ENCODE measurements at places on chromosomes 6 and 20. TPM values are rescaled to one million over a fixed set of nuclear protein-coding genes. Genes with fewer than 3 reads are reported as not detected.

Gene DYNLT2
- total RNA-seq = 2.3 TPM

Gene SEL1L2
- total RNA-seq = 1.00 TPM

Gene ALDH5A1
- 0.05 TPM for total RNA-seq

DNA sequence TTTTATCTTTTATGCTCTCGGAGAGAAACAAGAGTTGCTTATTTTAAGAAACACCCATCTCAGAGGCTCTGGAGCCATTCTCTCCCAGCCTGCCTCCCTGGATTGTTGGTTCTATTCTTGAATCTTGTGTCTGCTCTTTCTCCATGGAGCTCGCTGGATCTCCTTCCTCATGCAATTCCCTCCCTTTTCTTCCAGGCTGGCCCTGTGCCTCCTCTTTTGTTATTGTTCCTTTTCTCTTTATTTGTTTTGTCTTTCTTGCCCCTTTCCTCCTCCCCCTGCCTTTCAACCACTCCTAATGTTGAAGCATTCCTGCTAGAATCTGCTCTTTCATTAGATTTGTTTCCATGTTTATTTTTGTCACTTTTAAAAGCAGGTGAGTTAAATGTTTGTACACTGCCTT lies 76.5 kb downstream of the STMND1 start:
- peak; percentile 18 for ATAC-seq

- no peak for ATAC-seq
These were observed 563.8 kb downstream of the COL12A1 start for GRCh38 chr6:74642101-74642500.

GRCh38 chr6:30885999-30886896 lies 1.9 kb downstream of the DDR1 start:
- ATAC-seq = peak; percentile 65

GRCh38 chr20:63106765-63107448 lies 100.1 kb upstream of the BHLHE23 start:
- no peak for ATAC-seq

- ATAC-seq = no peak
These were observed 38.3 kb downstream of the PSMG4 start for GRCh38 chr6:3297006-3297405.

DNA sequence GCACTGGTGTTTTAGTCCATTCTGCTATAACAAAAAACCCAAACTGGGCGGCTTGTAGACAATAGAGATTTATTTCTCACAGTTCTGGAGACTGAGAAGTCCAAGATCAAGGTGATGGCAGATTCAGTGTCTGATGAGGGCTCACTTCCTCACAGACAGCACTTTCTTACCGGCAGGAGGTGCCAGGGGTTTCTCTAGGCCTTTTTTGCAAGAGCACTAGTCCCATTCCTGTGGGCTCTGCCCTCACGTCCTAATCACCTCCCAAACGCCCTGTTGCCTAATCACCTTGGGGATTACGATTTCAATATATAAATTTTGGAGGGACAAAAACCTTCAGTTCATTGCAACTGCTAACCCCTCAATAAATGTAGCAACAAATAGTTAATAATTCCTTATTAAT lies 140.0 kb upstream of the SGK1 start:
- no peak for ATAC-seq

- no peak for ATAC-seq
These were observed 127.5 kb upstream of the SMLR1 start for GRCh38 chr6:130699742-130700141.

DNA sequence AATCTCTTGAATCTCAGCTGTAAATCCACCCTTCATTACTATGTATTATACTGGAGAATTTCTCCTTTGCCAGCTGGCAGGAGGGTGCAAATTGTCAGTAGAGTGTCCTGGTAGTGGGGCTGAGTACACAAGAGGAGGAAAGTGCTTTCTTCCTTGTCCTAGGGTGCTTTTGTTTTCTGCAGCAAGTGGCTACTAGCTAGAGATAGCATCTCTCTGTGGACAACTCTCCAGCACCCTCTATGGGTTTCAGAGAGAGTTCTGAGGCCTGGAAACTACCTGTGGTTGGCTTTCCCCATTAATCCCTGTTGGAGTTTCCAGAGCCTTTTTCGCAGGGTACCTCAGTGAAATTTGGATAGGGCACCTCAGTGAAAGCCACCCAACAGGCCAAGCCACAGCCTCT lies 422.5 kb upstream of the RGS17 start:
- ATAC-seq = no peak

DNA sequence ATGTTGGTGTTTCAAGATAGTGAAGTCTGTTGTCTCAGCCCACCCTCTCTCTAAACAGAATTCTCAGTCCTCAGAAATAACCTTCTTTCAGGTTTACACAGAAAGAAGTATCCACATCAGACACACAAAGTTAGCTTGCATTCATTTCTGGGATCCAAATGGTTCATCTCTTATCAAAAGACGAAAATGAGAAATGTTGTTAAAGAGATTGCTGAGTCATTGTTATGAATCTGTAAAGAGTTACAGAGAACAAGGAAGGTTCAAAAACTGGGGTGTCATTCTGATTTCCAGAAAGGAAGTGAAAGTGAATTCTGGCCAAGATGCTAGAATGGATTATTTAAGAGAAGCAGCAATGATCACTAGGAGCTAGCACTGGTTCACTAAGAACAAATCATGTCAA lies 90.5 kb upstream of the ATXN1 start:
- no peak for ATAC-seq

- ATAC-seq = no peak
These were observed 3.1 kb downstream of the PPP1R18 start for GRCh38 chr6:30683183-30683979.

GRCh38 chr6:26243752-26244151 lies 121.2 kb upstream of the BTN3A2 start:
- no peak for ATAC-seq

- no peak for ATAC-seq
These were observed 359.7 kb downstream of the BTBD9 start for GRCh38 chr6:38279963-38280588.

- ATAC-seq = no peak
These were observed 62.0 kb downstream of the OR2J2 start for GRCh38 chr6:29232725-29233124.

- ATAC-seq = no peak
These were observed 1.9 kb downstream of the MKKS start for GRCh38 chr20:10432079-10432478.

Data from motor neuron (in vitro differentiated cells).